ENCODE measurements at places on chromosomes 12 and 14. TPM values are rescaled to one million over a fixed set of nuclear protein-coding genes. Genes with fewer than 3 reads are reported as not detected.

GRCh38 chr12:53591301-53592206 lies 34.6 kb downstream of the ATF7 start:
- no peak overlapping the region for H3K27ac ChIP-seq
- H3K36me3 ChIP-seq: peaks cover 4% of the 10 kb centered on the region
- DNase-seq: no peak
- peaks cover 22% of the 10 kb centered on the region for H3K4me1 ChIP-seq
- H3K27me3 ChIP-seq: no peaks in the 10 kb centered on the region

DNA sequence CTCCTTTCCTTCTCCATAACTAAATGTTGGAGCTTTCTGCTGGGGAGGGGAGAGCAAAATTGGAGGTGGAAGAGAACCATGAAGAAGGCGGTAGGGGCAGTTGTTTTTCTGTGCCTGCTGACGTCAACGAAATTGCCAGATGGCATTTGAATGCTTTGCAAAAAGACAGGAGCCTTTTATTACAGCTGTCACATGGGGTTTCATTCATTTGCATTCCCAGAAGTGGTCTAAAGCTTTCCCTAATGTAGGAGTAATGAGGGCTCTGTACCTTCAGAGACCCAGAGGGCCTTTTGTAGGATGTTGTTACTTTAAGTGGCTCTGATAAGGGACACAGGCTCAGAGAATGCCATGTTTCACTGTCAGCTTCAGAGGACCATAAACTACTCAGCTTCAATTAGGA lies 107.1 kb upstream of the SLCO1C1 start:
- no peak for DNase-seq
- no peaks in the 10 kb centered on the region for H3K4me1 ChIP-seq
- H3K27ac ChIP-seq: no peak overlapping the region

- H3K36me3 ChIP-seq: peaks cover 3% of the 10 kb centered on the region
- peaks cover 44% of the 10 kb centered on the region for H3K4me1 ChIP-seq
- no peak overlapping the region for H3K4me3 ChIP-seq
- DNase-seq: no peak
- peaks cover 2% of the 10 kb centered on the region for H3K27me3 ChIP-seq
Measured at GRCh38 chr12:120851944-120852343, 52.2 kb downstream of the SPPL3 start.

DNA sequence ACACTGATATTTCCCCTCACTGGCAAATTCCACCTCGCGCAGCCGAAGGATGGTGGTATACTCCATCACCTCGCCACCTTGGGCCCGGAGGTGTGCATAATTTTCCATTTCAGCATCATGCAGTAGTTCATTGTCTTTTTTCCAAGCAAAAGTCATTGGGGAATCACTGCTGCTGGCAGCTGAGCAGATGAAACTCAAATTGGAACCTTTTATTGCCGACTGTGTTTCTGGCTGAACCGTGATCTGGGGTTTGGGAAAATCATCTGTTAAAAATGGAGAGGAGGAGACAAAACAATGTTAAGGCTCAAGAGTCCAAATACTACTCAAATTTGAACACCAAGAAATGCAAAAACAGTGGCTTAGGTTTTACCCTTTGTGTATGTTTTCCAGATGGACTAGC lies 39.7 kb downstream of the LRIG3 start:
- no peak for DNase-seq
- H3K27ac ChIP-seq: no peak overlapping the region
- H3K27me3 ChIP-seq: no peaks in the 10 kb centered on the region
- no peak overlapping the region for H3K4me3 ChIP-seq
- no peaks in the 10 kb centered on the region for H3K36me3 ChIP-seq

DNA sequence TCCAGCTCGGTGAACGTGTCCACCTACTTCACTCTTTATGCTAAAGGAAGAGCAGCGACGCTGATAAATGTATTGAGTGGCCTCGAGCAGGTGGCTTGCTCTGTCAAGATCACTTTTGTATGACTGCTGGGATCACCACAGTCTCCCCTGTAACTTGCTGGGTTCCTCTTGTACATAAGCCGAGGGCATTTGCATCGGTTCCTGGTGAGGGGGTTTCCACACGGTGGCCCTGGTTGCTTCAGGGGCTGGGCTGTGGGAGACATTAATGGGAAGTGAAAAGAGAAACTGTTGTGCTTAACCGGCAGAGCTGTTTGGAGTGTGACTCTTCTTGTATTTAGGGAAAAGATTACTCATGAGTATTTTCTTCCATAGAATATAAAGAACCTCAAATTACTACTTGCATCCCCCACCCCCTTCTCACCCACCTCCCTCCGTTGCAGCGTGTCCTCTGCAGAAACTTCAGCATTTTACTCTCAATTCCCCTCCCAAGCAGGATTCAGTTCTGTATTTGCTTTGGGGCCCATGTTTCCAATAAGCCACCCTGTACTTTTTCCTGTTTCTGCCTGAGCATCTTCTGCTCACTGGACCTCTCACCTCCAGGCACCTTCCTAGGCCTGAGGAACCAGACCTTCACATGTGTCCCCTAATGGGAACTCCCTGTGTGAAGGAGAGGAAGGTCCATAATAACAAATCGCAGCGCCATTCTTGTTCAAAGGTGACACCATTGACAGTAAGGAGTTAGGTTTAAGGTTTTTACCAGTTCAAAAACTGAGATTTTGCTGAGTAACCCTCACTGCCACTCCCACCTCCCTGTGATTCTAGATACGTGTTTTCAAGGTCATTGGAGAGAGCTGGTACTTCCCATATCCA lies 187.0 kb downstream of the ETV6 start:
- DNase-seq: peak; percentile 84
- peak overlapping the region; percentile 97 for H3K27ac ChIP-seq
- peak overlapping the region; percentile 55 for H3K4me3 ChIP-seq
- H3K27me3 ChIP-seq: no peaks in the 10 kb centered on the region
- H3K36me3 ChIP-seq: peaks cover 70% of the 10 kb centered on the region
- peaks cover 76% of the 10 kb centered on the region for H3K4me1 ChIP-seq

DNA sequence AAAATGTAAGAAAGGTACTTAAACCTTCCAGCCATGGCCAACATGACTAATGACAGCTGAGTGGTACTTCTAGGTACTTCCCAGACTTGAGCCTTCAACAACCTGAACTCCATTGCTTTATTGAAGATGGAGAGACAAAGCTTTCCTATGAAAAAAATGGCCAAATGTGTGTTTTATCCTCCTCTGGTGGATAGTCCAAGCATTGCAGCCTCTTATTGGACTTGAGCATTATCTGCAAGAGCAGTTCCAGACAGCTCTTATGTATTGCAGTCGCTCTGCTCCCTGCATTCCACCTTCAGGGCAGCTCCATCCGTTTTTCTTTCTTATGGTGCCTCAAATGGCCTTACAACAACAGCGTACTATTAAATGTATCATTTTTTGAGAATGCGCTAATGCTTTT lies 588.2 kb downstream of the NRXN3 start:
- H3K36me3 ChIP-seq: no peaks in the 10 kb centered on the region
- no peak for DNase-seq
- H3K4me3 ChIP-seq: no peak overlapping the region
- H3K27ac ChIP-seq: no peak overlapping the region

GRCh38 chr14:51738754-51739153 lies 87.0 kb downstream of the FRMD6 start:
- no peak for DNase-seq
- no peaks in the 10 kb centered on the region for H3K36me3 ChIP-seq
- no peak overlapping the region for H3K4me3 ChIP-seq
- peaks cover 18% of the 10 kb centered on the region for H3K27me3 ChIP-seq
- no peaks in the 10 kb centered on the region for H3K4me1 ChIP-seq

FAM90A1 gene
- total RNA-seq: 0.31 TPM

- H3K36me3 ChIP-seq: no peaks in the 10 kb centered on the region
- H3K27ac ChIP-seq: no peak overlapping the region
- H3K27me3 ChIP-seq: no peaks in the 10 kb centered on the region
- H3K4me3 ChIP-seq: no peak overlapping the region
- peaks cover 6% of the 10 kb centered on the region for H3K4me1 ChIP-seq
- no peak for DNase-seq
Measured at GRCh38 chr12:82434392-82434911, 76.1 kb downstream of the METTL25 start.

- DNase-seq: no peak
- H3K4me3 ChIP-seq: no peak overlapping the region
- H3K4me1 ChIP-seq: no peaks in the 10 kb centered on the region
- no peak overlapping the region for H3K27ac ChIP-seq
- H3K36me3 ChIP-seq: no peaks in the 10 kb centered on the region
Measured at GRCh38 chr12:43289426-43289801, 262.6 kb downstream of the ADAMTS20 start.

DNA sequence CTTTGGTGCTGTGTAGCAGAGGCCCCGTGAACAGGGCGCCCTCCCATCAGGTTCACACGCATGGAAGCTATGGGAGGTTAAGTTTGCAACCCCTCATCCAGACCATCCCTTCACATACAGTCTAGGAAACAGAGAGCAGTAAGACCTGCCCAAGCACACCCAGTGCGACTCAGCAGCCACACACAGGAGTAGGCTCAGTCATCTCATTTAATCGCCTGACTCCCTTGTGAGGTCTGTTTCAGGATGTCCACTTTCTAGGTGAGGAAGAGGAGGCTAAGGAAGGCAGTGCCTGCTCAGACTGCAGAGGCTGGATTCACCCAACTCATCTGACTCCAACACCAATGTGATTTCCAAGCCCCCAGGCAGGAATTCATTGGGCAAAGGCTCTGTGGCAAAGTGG lies 11.9 kb downstream of the BDKRB1 start:
- DNase-seq: no peak
- H3K36me3 ChIP-seq: no peaks in the 10 kb centered on the region
- no peak overlapping the region for H3K4me3 ChIP-seq
- H3K27ac ChIP-seq: no peak overlapping the region

DNA sequence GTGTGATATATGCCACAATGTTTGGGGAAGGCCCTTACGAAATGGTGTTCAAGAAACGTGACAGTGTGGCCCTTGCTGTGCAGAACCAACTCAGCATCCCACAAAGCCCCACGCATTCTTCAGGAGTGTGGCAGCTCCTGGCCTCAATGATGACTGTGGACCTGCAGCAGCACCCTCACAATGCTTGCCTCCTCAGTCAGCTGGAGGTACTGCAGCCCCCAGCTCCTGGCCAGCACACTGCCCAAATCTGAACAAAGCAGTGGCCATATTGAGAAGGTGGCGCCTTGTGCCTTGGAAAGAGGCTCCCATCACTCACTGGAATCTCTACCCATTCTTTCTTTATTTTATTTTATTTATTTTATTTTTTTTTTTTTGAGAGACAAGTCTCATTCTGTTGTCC lies 10.4 kb downstream of the POLE2 start:
- H3K36me3 ChIP-seq: peaks cover 70% of the 10 kb centered on the region
- H3K27me3 ChIP-seq: no peaks in the 10 kb centered on the region
- no peak overlapping the region for H3K4me3 ChIP-seq
- DNase-seq: no peak

DNA sequence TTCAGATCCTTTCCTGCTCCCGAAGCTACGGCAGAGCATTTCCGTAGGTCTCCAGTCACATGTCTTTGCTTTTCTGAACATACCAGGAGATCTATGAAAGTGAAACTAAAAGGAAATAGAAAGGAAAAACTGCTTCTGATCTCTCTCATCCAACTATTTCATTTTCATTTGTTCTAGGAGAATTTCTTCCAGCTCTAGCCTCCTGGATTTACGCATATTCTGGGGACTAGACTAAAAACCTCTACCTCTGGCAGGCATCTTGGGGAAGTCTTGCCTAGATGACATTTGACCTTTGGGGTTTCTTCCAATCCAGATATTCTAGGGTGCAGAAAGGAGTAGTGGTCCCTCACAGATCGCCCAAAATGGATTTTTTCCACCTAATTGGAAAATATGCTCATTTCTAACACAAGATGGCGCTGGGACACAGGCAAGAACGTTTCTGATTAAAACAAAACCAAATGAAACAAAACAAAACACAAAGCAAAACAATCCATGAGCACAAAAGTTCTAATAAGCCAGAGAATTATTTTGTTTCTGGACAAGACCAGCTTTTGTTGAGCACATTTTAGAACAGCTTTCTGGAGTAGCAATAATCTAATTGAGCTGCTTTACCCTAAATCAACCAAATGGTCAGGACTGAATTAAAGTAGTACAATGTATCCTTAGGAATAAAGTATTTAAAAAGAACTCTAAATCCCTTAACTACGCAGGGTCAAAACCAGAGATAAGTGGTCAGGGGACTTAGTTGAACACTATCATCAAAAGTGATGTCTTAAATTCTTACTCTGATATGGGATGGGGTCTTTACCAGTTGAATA lies 12.3 kb upstream of the PARP11 start:
- peaks cover 11% of the 10 kb centered on the region for H3K27me3 ChIP-seq
- H3K36me3 ChIP-seq: no peaks in the 10 kb centered on the region
- DNase-seq: peak; percentile 86
- H3K4me1 ChIP-seq: peaks cover 12% of the 10 kb centered on the region

- no peaks in the 10 kb centered on the region for H3K36me3 ChIP-seq
- DNase-seq: peak; percentile 62
- H3K27me3 ChIP-seq: peaks cover 58% of the 10 kb centered on the region
- peak overlapping the region; percentile 81 for H3K4me3 ChIP-seq
- H3K27ac ChIP-seq: peak overlapping the region; percentile 39
Measured at GRCh38 chr14:90062127-90062794, 467 bp downstream of the KCNK13 start.

DNA sequence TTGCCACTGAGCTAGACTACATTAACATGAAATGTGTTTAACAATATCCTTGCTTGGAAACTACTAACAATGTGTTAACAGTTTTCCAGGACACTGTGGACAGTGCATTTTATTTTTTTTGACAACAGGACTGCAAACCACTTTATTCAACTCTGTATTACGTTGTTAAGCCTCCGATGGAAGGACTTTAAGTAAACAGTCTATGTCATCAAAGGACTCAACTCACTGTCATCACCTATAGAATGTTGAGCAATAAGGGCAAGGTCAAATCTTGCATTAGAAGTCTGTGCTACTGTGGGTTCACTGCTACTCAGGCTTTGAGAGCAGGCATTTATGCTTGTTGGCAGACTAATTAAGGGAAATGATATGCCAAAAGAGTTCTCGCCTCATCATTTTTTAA lies 483.7 kb downstream of the FLRT2 start:
- H3K36me3 ChIP-seq: no peaks in the 10 kb centered on the region
- no peaks in the 10 kb centered on the region for H3K27me3 ChIP-seq
- DNase-seq: no peak
- no peaks in the 10 kb centered on the region for H3K4me1 ChIP-seq
- no peak overlapping the region for H3K27ac ChIP-seq
- H3K4me3 ChIP-seq: no peak overlapping the region

DNA sequence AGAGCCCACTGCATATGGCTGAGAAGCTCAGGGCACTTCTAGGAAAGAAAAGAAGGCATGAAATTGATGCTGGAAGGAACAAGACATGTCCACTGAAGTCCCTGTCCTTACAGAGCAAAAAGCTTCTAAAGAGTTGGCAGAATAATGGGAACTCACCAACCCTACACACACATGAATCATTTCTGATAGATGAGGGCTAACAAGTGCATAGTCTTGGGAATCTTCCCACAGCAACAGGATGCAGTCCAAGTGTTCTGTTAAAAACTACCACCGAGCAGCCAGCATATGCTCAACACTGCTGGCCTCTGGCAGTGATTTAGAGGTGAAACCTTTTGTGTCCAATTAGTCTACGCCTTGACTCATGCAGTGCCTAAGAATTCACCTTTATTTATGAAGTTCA lies 44.8 kb downstream of the RHOJ start:
- no peak for DNase-seq
- no peaks in the 10 kb centered on the region for H3K36me3 ChIP-seq
- H3K27ac ChIP-seq: no peak overlapping the region
- no peaks in the 10 kb centered on the region for H3K27me3 ChIP-seq
- no peaks in the 10 kb centered on the region for H3K4me1 ChIP-seq

Data from activated CD4-positive, alpha-beta T cell treated with anti-CD3 and anti-CD28 coated beads, Interleukin-2, amount 10 ng/mL, durations not matched to agents 24 days and 14 days (primary cell).